ENCODE measurements at places on chromosomes 6 and 20. TPM values are rescaled to one million over a fixed set of nuclear protein-coding genes. Genes with fewer than 3 reads are reported as not detected.

The GPSM3 gene
- total RNA-seq, result 80.6 TPM

The KCNK16 gene
- total RNA-seq, result not detected

The TNFRSF21 gene
- 35.5 TPM for total RNA-seq

The SNTA1 gene
- 14.6 TPM for total RNA-seq

The SERPINB1 gene
- 1.4 TPM for total RNA-seq

The HLA-DRB1 gene
- total RNA-seq, result not detected

The CD40 gene
- not detected for total RNA-seq

The HLA-DQA1 gene
- not detected for total RNA-seq

The CCN6 gene
- not detected for total RNA-seq

The RNF39 gene
- 0.06 TPM for total RNA-seq

The TMEM200A gene
- 23.2 TPM for total RNA-seq

The F13A1 gene
- not detected for total RNA-seq

The TCP11 gene
- total RNA-seq, result not detected

The FABP7 gene
- not detected for total RNA-seq

The AK9 gene
- total RNA-seq, result 3.0 TPM

The KIF25 gene
- total RNA-seq, result not detected

The ZNF322 gene
- 11.0 TPM for total RNA-seq

The BMP5 gene
- total RNA-seq, result 0.03 TPM

The SLC22A3 gene
- not detected for total RNA-seq

GRCh38 chr20:10565922-10566897, 107.6 kb downstream of the JAG1 start:
- DNase-seq, result peak; percentile 80

- DNase-seq, result no peak
Observed at GRCh38 chr20:61596687-61597330, 344.7 kb downstream of the CDH4 start.

GRCh38 chr6:80502871-80503270, 396.4 kb downstream of the BCKDHB start:
- no peak for DNase-seq

- peak; percentile 44 for DNase-seq
Observed at GRCh38 chr6:116217069-116217468, 36.8 kb downstream of the TSPYL4 start.

- DNase-seq, result peak; percentile 87
Observed at GRCh38 chr6:44051515-44051914, 75.7 kb downstream of the MRPL14 start.

DNA sequence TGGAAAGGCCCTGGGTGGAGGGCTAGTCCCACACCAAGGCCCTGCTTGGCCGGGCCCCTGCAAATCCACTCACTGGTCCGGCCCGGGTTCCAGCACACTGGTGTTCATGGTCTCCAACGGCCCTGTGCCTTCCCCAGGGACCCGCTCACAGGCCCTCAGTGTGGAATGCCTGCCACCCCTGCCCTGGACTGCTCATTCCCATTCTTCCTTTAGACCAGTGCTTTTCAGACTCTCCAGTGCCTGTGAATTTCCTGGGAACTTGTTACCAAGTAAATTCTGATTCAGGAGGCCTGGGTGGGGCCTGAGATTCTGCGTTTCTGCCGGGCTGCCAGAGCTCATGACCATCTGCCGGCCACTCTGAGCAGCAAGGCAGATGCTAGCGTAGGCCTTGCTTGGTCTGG, 5.7 kb upstream of the PXDC1 start:
- DNase-seq, result no peak

DNA sequence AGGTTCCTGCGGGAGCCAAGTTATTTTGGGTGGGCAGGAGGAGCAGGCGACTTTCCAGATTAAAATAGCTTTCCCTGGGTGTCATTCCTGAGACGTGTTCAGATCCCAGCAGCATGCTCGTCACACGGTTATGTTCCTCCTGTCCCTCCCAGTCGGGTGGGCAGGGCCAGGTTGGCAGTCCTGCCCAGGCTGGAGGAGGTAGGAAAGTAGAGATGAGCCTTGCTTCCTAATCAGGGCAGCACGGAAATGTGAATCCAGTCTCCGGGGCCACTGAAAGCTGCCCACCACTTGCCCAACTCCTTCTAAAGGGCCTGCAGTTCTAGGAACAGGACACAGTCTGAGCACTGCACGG, 137.0 kb downstream of the MRPL14 start:
- DNase-seq, result no peak

- no peak for DNase-seq
Observed at GRCh38 chr6:81054036-81054435, 698.4 kb downstream of the TENT5A start.

DNA sequence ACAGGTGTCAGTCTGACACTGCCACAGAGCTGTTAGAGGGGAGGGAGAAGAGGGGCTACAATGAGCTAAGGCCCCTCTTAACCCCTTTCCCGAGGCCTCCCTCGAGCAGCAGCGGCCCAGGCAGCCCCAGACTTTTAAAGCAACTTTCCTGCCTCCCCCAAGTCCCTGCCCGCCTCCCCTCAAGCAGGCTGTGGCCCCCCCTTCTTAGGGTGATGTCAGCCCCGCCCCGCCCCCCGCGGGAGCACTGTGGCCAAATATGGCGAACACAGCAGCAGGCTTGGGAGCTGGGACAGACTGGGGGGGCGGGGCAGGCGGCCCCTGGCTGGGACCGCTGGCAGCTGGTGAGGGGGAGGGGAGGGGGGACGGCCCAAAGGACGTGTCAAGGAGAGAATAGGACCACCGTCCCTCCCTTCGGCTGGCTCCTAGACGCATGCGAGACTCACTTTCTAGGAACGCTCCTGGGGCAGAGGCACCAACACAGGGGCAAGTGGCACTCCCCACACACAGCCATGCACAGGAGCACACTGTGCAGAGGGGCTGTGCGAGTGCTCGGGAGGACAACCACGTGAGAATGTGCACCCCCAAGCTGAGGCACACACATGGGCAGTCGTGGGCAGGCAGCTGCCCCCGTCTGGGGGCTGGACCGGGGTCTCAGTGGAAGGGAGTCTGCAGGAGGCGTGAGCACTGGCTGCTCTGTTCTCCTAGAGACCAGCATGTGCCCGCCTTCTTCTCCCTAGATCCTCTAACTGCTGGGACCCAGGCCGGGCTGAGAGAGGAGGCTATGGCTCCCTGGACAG, 6.7 kb downstream of the TEAD3 start:
- no peak for DNase-seq

DNA sequence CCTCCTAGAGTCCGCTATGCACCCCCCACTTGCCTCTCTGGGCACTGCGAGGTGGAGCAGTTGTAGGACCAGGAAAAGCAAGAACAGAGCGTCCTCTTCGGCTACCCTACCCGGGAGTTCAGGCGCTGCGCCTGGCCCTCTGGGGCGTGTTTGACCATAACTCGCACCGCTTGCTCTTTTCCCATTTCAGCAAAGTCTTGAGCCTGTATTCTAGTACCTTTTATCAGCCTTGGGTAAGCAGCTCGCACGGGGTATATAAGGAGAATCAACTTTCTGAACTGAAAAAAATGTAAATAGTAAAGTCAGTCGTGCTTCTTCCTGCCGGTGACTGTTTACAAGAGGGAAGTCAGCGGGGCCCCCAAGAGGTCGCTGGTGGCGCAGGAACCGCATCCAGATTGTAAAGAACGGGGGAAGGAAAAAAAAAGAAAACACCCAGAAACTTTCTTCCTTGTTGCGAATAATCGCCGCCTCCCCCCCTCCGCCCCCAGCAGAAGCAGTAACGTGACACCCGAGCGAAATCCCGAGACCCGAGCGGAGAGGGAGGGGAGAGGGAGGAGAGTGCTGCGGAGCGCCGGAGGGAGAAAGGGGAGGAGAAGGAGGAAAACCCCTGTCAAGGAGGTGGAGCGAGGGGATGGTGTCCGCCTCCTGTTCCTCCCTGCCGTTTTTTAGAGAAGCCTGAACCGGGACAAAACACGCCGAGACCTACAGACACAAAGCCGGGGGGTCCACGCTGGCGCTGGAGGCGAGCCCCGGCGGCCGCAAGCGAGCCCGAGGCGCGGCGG, at the start of gene UST:
Gene UST, plus strand, starts transcription at position 668 of the 782 bp plus-strand sequence. CDS start 401 bp downstream, outside the sequence.
- DNase-seq, result peak; percentile 94

DNA sequence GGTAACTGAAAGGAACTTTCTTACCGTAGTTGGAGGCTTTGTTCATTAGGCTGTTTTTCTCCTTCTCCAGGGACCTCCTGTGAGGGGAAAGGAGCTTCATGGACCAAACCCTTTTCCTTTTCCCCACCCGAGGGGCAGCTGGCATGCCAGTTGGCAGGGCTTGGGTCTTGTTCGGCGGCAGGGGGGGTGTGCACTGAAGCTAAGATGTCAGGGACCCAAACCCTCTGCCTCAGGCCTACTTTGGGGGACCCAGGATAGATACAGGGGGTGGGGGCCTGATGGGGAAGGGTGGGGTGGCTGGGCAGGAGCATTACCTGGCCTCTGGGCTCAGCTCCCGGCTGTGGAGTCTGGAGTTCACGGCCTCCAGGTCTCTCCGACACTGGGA, 14.9 kb downstream of the CCDC167 start:
- no peak for DNase-seq

DNA sequence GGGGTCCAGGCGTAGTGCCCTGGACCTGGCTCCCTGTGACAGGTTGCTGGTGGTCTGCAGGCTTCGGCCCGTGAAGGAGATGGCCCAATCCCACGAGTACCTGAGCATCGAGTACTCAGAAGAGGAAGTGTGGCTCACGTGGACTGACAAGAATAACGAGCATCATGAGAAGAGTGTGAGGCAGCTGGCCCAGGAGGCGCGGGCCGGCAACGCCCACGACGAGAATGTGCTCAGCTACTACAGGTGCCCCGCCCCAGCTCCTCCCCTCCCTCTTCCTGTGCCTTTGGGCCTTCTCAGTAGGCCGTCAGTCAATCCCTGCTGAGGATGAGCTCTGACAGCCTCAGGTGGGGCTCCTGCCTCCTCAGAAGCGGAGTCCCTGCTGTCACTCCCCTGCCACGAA, 42.6 kb downstream of the UQCC2 start:
- DNase-seq, result peak; percentile 28

- peak; percentile 66 for DNase-seq
Observed at GRCh38 chr6:11263291-11263775, 30.9 kb upstream of the NEDD9 start.

GRCh38 chr6:51107769-51108203, 289.1 kb downstream of the TFAP2B start:
- DNase-seq, result no peak

GRCh38 chr6:137717074-137718073, 149.7 kb upstream of the TNFAIP3 start:
- peak; percentile 82 for DNase-seq

- DNase-seq, result no peak
Observed at GRCh38 chr6:44091981-44092884, 35.0 kb downstream of the MRPL14 start.

- DNase-seq, result no peak
Observed at GRCh38 chr6:125747589-125748405, 1.6 kb upstream of the HEY2 start.

- DNase-seq, result no peak
Observed at GRCh38 chr6:868201-868600, 175.3 kb upstream of the EXOC2 start.

DNA sequence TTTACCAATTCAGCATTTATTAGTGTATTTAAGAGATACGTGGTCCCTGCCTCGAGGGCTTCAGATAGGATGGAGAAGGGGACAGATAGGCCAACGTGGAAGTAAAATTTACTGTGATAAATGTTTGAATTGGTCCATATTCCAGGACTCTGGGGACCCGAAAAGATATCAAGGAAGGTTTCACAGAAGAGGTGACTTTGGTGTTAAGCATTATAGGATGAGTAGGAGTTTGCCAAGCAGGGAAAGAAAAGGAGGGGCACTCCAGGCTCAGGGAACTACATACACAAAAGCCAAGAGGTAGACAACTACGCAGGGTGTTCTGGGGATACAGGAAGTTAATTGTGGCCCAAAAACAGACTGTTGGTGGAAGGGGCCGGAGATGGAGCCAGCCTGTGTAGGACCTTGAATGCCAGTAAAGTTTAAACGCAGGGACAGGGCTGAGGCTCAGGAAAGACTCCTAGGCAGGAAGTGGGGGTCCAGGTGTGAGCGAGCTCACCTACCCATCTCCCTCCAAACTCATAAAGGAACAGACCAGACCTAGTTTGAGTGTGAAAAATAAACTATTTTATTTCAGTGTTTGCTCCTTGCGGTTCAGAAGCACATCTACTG, 37.0 kb downstream of the TGM2 start:
- no peak for DNase-seq

DNA sequence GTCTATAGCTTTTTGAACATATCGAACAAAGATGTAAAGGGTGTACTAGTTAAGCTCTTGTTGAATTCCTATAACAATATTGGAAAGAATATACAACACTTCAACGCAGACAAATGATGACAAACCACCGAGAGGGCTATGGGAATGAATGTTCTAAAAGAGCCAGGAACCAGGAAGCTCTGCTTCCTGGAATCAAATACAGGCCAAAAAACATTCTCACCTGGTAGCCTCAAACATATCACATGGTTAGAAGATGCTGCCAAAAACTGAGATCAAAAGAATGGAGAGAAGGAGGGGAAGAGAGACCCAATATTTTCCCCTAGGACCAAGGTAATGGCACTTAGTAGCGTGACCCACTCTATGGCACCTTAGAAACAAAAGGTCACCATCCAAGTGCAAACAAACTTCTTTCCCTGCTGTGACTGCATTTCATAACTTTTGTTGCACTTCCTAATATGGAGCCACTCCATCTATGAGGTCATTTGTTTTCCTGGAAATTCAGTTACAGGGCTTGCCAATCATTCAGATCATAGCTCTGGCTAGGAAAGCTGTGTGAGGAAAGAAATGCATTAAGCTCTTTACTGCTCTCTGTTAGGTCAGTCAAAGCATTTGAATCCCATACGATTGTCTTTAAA, 199.2 kb upstream of the NT5E start:
- no peak for DNase-seq

GRCh38 chr6:122749451-122750050, 30.0 kb upstream of the FABP7 start:
- DNase-seq, result no peak

DNA sequence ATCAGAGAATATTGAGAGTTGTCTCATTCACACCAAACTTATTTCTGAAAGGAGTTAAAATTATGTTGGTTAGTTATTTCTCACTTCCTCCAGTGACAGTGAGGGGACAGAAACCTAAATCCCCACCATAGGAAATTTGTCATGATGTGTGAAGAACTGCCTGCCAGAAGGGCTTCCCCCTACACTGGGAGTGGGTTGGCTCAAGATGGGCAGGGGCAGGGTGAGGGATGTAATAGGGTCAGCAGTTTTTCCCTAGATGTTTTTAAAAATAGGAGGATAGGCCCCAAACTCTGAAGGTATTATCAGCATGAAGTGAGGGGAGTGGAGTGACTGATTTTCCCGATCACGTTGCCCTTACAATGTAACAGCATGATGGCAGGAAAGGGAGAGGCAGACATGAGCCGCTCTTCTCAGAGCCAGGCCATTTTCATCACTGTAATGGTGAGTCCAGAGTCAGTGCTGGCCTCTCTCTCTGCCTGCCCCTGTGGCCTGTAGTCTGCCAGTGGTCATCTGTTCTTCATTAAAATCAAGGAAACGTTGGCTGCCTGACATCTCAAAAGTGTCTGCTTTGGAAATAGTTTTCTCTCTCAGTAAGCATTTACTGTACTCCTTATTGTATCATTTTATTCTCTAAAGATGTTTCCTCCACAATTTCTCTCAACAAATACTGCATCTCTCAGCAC, 59.8 kb upstream of the SYNJ2 start:
- no peak for DNase-seq
